Caudate nucleus (tissue), 63 donors: ENCODE measurements at places on chromosomes 6 and 20.

DNA sequence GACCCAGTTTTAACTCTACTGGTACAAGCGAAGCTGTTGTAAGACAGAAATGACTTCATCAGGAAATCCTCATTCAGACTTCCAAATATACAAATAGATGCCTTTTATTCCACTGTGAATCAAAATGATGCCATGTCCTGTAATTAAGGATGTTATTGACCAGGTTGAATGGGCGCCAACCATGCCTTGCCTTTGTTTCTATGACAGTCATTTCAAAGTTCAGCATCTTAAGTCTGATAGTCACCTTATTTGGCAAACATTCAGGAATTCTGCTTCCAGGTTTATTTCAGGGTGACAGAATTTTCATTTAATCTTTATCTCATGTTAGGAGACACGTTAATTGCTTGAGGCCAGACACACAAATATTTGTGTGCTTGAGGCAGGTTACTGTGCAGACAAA, 592.8 kb upstream of the JAG1 start:
- DNase-seq: no peak

GRCh38 chr6:14254505-14254904, 136.9 kb downstream of the CD83 start:
- no peak for DNase-seq

- no peak for DNase-seq
Measured at GRCh38 chr20:57203986-57204385, 62.5 kb downstream of the BMP7 start.

DNA sequence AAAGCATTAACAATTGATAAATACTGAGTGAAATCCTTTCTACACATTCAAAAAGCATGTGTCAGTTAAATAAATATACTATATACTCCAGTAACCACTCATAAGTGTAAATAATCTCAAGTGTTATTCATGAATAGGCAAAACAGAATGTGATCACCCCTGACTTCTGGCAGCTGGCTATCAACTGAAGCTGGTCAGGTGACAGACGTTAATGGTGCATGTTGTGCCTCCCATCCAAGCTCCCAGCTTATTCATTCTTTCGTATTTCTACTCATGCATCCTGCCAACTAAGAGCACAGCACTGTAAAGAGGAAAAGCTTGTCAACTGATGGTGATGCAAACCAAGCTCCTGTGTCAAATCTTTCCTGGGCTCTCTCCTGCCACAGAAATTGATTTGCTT, 7.7 kb downstream of the PSMB1 start:
- no peak for DNase-seq

GRCh38 chr20:9408422-9409300, 105.7 kb upstream of the LAMP5 start:
- no peak for DNase-seq

- no peak for DNase-seq
Measured at GRCh38 chr6:11222385-11223277, 9.8 kb downstream of the NEDD9 start.

DNA sequence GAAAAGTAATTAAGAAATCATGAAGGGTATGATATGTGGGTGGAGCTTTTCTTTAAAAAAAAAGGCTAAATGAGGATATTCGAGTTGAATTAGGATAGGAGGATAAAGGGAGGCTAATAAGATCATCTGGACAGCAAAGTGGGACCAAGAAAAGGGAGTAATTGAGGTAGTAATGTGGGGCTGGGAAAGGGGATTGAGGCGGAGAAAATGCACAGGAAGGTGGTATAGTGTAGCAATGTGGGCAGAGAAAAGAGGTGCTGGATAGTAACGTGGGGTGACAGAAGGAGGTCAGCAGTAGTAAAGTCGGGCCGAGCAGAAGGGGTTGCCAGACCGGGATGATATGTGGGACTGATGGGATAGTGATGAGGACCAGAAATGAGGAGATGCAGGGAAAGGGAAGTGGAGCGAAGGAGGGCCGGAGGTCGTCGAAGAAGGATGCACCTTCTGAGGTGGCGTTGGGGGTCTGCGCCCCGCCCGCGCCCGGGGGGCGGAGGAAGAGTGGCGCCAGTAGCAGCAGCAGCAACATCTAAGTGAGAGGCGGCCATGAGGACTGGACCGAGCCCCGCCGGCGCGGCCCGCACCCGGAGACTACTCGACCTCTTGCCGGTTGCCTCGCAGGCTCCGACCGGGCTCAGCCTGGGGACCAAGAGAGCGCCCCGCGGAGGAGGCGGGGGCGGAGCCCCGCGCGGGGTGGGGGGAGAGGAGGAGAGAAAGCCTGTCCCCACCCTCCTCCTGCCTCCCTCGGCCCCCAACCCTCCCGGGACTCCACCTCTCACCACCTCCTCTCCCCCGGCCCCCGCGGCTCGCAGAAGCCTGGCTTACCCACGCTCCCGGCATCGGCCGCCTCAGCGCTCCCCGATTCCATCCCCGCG, 887 bp downstream of the GABBR1 start:
- DNase-seq: peak; percentile 72

DNA sequence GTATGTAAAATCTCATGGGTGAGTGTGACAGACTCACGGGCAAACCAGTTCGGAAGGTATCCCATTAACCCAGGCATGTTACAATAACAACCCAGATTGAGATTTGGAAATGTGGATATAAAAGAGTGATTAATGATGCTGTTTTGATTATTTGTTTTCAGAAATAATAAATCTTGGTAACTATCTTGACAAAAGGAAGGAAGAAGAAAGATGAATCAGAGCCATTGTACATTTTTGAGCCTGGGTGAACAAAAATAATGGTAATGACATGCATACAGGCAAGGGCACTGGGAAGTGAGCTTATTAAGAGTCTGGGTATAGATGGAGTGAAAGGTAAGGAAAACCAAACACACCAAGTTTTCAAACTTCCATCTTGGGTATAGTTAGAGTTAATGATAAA, 862.0 kb downstream of the PHF3 start:
- DNase-seq: no peak

- DNase-seq: no peak
Measured at GRCh38 chr6:3384241-3385143, 72.4 kb downstream of the SLC22A23 start.

GRCh38 chr20:57695012-57695411, 14.8 kb downstream of the PMEPA1 start:
- DNase-seq: no peak

- no peak for DNase-seq
Measured at GRCh38 chr6:23334360-23334759, 765.0 kb downstream of the HDGFL1 start.

- DNase-seq: no peak
Measured at GRCh38 chr20:23440004-23440403, 519 bp downstream of the CSTL1 start.

DNA sequence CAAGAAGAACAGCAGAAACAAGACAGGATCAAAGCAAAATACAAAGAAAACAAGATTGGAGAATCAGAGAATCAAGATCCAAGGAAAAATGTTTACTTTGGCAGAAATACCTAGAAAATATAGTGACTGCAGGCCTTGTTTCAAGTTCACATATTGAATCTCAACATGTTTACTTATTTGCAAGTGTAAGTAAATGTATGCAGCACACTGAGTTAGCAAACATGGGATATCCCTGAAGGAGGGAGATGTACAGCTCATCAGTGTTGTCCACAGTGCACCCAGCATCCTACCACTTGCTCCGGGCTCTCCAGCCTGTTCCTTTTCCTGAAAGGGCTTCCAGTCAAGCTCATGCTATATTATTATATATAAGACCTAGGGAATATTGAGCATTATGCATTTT, 319.5 kb downstream of the PRL start:
- DNase-seq: no peak

- DNase-seq: no peak
Measured at GRCh38 chr20:17925141-17925939, 43.3 kb downstream of the SNX5 start.

- no peak for DNase-seq
Measured at GRCh38 chr20:52103335-52103912, 88.2 kb downstream of the ZFP64 start.

GRCh38 chr6:54988576-54988975, 142.0 kb downstream of the FAM83B start:
- DNase-seq: no peak

DNA sequence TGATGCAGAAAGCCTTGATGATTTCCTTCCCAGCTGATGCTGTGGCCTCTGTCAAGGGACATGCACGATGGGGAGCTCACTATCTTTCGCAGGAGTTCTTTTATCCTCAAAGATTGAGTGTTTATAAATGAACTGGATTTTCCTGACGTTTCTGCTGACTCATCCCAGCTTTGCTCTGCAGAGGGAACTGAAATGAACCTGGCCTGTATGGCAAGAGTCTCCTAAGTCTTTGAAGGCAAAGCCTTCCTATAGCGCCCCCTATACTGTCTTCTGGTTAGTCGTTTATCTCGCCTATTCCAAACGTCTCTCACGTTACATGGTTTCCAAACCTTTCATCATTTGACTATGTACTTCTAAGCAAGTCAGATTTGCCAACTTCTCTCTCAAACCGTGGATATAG, 565.3 kb downstream of the KIF16B start:
- no peak for DNase-seq

DNA sequence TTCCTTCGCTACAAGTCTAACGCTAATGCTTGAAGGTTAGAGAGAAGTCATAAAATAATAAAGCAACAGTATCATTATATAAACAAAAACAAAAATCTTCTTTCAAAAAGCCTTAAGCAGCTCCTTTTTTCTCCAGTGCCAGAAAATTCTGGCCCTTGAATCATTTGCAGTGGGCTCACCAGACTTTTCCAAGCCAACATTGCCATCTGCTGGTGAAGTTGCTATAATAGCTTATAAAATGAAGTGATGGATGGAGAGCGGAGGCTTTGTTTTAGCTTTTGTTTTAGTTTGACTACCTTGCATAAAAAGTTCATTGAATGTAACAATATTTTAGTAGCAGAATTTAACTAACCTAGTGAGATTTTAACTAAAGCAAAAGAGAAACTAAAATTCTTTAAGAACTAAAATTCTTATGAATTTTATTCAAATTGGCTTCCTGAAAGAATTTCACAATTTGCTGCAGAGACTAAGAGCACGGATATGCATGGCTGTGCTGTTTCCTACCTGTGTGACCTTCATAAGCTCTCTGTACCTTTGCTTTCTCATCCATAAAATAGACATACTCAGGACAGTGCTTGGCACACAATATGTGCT, 44.8 kb upstream of the SLC2A12 start:
- DNase-seq: no peak

GRCh38 chr6:71393471-71393870, 104.9 kb downstream of the OGFRL1 start:
- DNase-seq: no peak

DNA sequence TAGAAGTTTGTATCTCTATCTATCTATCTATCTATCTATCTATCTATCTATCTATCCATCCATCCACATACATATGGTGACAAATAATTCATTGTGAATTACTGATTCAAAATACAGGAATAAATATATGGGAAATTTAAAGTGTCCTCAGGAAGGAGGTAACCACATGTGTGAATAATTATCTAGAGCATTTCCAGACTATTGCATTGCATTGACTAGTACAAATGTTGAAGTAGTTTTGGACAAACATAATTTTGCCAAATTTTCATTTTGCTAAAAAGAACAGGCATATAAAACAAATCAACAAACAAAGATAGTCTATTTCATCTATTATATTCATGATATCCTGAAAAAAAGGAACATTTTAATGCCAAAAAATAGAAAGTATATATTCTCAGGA, 192.7 kb downstream of the UTRN start:
- no peak for DNase-seq

DNA sequence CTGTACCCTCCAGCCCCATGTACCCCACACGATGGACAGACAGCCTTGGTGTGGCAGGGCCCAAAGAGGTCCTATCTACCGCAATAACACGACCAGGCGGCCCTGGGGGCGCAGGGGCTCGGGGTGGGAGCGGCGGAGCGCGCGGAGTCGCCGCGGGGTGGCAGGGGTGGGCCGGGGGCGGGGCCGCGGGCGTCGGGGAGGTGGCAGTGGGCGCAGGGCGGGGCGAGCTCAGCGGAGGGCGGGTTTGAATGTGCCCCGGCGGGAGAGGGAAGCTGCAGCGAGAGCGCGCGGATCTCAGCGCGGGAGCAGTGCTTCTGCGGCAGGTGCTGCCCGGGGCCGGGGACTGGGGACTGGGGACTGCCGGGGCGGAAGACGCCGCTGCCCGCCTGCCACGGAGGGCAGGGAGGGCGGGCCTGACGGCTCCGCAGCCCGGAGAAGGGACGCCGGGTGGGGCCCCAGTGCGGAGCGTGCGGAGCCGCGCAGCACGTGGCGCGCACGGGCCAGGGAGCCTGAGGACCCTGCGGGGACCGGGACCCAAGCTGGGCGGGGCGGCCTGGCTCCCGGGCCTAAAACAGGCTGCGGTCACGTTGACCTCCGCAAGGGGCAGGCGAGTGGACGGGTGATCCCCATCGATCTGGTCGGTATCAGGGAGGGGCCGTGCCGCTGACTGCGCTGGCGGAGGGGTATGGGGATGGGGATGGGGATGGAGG, at the start of gene SLC29A1:
Gene SLC29A1, plus strand, starts transcription at position 277 of the 710 bp plus-strand sequence. CDS start 3,719 bp downstream, outside the sequence.
- peak; percentile 47 for DNase-seq

- DNase-seq: no peak
Measured at GRCh38 chr6:7993952-7994351, 70.2 kb downstream of the BLOC1S5 start.

DNA sequence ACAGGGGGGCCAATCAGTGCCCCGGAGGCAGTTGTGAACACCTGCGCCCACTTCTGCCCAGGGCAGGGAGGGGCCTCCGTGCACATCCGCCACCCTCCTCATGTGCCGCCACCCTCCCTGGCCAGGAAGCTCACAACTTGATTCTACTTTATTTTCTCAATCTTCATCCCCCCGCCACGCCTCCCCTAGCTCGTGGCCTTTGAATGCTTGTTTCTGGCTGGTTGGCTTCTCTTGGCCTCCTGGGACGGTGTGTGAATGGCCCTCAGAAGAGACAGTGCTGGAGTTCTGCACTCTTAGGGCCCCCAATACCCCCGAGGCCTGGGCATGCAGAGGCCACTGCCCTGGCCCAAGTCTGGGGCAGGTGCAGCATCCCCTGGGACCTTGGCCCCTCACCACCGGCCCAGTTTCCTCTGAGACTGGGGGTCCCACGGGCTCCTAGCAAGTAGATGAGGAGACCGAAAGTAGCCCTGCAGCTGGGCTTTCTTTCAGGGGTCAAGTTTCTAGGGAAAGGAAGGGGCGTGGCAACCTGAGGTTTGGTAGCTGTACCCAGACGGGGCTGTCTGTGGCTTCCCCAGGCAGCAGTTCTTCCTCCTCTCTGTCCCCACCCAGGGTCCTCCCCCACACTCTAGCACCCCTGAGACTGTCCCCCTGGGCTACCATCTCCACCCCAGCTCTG, 1.3 kb downstream of the RGS19 start:
- DNase-seq: no peak

GRCh38 chr6:1039191-1039590, 272.7 kb upstream of the FOXQ1 start:
- DNase-seq: no peak

DNA sequence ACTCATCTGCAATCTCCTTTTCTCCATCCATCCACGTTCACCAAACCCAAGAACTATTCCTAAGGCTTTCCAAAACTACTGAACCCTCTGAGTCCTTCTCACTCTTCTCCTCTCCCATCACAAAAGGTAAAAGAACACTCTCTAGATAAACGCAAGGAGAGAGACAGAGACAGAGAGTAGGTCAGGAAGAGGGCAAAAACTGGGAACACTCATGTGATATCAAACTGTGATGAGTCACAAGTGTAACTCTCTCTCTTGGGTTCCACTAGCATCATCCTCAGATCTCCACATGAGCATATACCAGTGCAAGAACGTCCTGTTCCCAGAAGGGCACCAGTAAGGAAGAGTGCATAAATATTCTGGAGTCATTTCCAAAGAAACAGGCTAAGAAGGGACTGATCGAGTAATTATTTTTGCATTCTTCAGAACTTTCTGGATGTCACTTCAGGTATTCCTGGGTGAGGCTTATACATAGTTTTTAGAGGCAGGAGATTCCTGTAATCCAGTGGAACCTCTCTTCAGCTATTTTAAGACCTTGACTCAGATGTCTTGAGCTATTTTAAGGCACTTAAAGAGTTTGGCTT, 47.3 kb upstream of the STXBP5 start:
- no peak for DNase-seq

- no peak for DNase-seq
Measured at GRCh38 chr6:84774157-84774984, 10.0 kb upstream of the TBX18 start.
